Urinary bladder (tissue), 4 donors: ENCODE measurements at places on chromosomes 3 and 15. TPM values are rescaled to one million over a fixed set of nuclear protein-coding genes. Genes with fewer than 3 reads are reported as not detected.

Gene GOLGA8J
- not detected for polyA plus RNA-seq

Gene PLIN1
- polyA plus RNA-seq = 24.4 TPM

Gene SSUH2
- 0.49 TPM for polyA plus RNA-seq

Gene SLC28A1
- 0.04 TPM for polyA plus RNA-seq

Gene TFRC
- polyA plus RNA-seq = 23.4 TPM

Gene C3orf85
- not detected for polyA plus RNA-seq

Gene PLA2G4E
- 0.03 TPM for polyA plus RNA-seq

Gene PPM1L
- 20.2 TPM for polyA plus RNA-seq

Gene PLSCR5
- not detected for polyA plus RNA-seq

Gene C15orf62
- polyA plus RNA-seq = 1.2 TPM

Gene NR2E3
- 0.06 TPM for polyA plus RNA-seq

Gene GREM1
- polyA plus RNA-seq = 1.2 TPM

Gene XIRP1
- polyA plus RNA-seq = 0.03 TPM

Gene TRIM42
- not detected for polyA plus RNA-seq

Gene TMED3
- polyA plus RNA-seq = 65.3 TPM

Gene SLC2A2
- 0.09 TPM for polyA plus RNA-seq

Gene DPPA2
- polyA plus RNA-seq = not detected

Gene CD80
- polyA plus RNA-seq = 0.08 TPM

Gene B3GNT5
- 4.3 TPM for polyA plus RNA-seq

Gene AGBL1
- not detected for polyA plus RNA-seq

Gene PLA1A
- polyA plus RNA-seq = 1.2 TPM

Gene SNAPC5
- polyA plus RNA-seq = 46.2 TPM

Gene EFCC1
- 4.3 TPM for polyA plus RNA-seq

Gene OXTR
- 0.41 TPM for polyA plus RNA-seq

Gene PRR20G
- not detected for polyA plus RNA-seq

Gene FRG2C
- polyA plus RNA-seq = not detected

Gene PYGO1
- polyA plus RNA-seq = 4.9 TPM

Gene SNX22
- 1.1 TPM for polyA plus RNA-seq
